ENCODE measurements at places on chromosomes 3 and 15. TPM values are rescaled to one million over a fixed set of nuclear protein-coding genes. Genes with fewer than 3 reads are reported as not detected.

HGD gene
- total RNA-seq, result 0.16 TPM

GRCh38 chr3:194383276-194383940 lies 13.9 kb upstream of the LRRC15 start:
- no peaks in the 10 kb centered on the region for H3K4me1 ChIP-seq
- peaks cover 3% of the 10 kb centered on the region for H3K27me3 ChIP-seq
- no peaks in the 10 kb centered on the region for H3K36me3 ChIP-seq
- no peak for DNase-seq

DNA sequence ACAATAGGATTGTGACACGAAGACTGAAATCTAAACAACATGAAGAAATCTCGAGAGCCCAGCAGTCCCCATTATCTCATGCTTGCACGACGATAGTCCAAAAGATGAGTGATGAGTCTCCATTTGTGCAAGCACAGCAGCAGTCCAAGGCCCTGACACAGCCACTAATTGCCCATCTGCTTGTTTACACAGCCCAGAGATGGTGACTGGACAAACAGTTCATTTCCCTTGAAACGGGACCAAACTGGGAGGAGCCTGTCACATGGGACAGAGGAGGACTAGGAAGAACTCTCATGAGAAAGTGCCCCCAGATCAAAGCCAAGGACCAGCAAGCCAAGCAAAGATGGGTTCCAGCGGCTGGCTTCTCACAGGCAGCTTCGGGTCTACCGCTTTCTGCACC lies 121.0 kb downstream of the GREM1 start:
- H3K27ac ChIP-seq, result no peak overlapping the region
- H3K36me3 ChIP-seq, result no peaks in the 10 kb centered on the region
- no peaks in the 10 kb centered on the region for H3K4me1 ChIP-seq
- H3K27me3 ChIP-seq, result peaks cover 8% of the 10 kb centered on the region
- H3K4me3 ChIP-seq, result no peak overlapping the region

SAMD7 gene
- total RNA-seq, result not detected

- peak; percentile 48 for DNase-seq
- no peaks in the 10 kb centered on the region for H3K4me1 ChIP-seq
- H3K27ac ChIP-seq, result no peak overlapping the region
- H3K27me3 ChIP-seq, result peaks cover 23% of the 10 kb centered on the region
- no peaks in the 10 kb centered on the region for H3K36me3 ChIP-seq
These were observed 29.0 kb downstream of the CCDC33 start for GRCh38 chr15:74265046-74265639.

ADCY5 gene
- total RNA-seq, result not detected

THRB gene
- not detected for total RNA-seq

RSRC1 gene
- total RNA-seq, result 61.6 TPM

WDR48 gene
- total RNA-seq, result 33.3 TPM

DNA sequence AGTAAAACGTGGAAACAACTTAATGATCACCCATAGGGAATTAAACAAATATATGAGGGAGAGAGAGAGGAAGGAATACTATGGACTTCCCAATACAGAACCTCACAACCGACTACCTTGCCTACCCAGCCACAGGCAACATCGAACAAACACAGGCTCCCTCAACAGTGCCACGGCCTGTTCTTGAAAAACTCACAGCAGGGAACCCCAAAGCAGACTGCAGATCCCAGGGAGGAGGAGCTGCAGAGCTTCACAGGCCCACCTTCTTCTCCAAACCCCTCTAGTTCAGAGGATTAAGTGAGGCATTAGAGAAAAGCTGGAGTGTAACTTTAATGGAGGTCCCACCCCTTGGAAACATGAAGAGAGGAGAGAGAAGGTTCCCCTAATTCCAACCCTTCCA lies 110.2 kb downstream of the ST8SIA2 start:
- no peaks in the 10 kb centered on the region for H3K36me3 ChIP-seq
- no peak overlapping the region for H3K4me3 ChIP-seq
- peaks cover 7% of the 10 kb centered on the region for H3K4me1 ChIP-seq
- DNase-seq, result no peak
- H3K27me3 ChIP-seq, result peaks cover 5% of the 10 kb centered on the region
- H3K27ac ChIP-seq, result no peak overlapping the region

LNP1 gene
- total RNA-seq, result 1.7 TPM

DNA sequence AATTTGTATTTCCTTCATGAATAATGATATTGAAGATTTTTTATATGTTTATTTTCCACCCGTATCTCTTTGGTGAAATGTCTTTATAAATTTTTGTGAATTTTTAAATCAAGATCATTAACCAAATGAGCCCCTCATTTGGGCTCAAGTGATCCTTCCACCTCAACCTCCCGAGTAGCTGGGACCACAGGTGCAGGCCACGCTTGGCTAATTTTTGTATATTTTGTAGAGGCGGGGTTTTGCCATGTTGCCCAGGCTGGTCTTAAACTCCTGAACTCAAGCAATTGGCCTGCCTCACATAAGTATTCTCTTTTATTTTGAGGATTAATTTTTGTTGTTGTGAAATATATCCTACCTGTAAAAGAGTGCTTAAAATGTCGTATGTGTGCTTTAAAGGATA lies 4.9 kb downstream of the BBS4 start:
- no peak overlapping the region for H3K4me3 ChIP-seq
- H3K4me1 ChIP-seq, result peaks cover 14% of the 10 kb centered on the region
- peaks cover 3% of the 10 kb centered on the region for H3K36me3 ChIP-seq
- no peak overlapping the region for H3K27ac ChIP-seq
- H3K27me3 ChIP-seq, result no peaks in the 10 kb centered on the region
- no peak for DNase-seq

- no peak overlapping the region for H3K4me3 ChIP-seq
- DNase-seq, result no peak
- H3K27me3 ChIP-seq, result no peaks in the 10 kb centered on the region
- H3K4me1 ChIP-seq, result peaks cover 11% of the 10 kb centered on the region
These were observed 11.9 kb upstream of the TMEM115 start for GRCh38 chr3:50371133-50371685.

KLHL40 gene
- not detected for total RNA-seq

DNA sequence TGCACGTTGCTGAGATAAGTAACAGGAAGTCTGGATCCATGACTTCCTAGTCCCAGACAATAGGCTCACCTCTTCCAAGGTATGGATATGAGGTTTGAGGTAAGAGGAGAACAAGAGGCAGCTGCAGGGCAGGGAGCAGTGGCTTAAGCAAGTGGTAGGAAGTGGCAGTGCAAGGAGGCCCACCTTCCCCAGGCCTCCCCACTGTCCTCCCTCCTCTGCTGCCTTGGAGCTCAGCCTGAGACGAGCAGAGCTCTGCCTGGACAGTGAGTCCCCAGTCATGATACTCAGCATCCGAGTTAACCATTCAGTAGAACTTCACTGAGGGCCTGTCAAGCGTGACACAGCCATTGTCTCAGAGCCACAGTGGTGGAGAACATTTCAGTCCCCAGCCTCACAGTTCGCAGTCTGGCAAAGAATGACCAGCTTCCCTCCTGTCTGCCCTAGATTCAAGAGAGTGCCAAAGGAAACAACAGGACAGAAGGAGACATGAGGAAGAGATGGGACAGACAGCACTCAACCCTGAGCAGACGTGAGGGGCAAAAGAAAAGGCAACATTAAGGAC lies 41.4 kb upstream of the BOC start:
- no peaks in the 10 kb centered on the region for H3K36me3 ChIP-seq
- peaks cover 9% of the 10 kb centered on the region for H3K4me1 ChIP-seq
- no peak overlapping the region for H3K4me3 ChIP-seq
- DNase-seq, result no peak
- H3K27ac ChIP-seq, result no peak overlapping the region

DNA sequence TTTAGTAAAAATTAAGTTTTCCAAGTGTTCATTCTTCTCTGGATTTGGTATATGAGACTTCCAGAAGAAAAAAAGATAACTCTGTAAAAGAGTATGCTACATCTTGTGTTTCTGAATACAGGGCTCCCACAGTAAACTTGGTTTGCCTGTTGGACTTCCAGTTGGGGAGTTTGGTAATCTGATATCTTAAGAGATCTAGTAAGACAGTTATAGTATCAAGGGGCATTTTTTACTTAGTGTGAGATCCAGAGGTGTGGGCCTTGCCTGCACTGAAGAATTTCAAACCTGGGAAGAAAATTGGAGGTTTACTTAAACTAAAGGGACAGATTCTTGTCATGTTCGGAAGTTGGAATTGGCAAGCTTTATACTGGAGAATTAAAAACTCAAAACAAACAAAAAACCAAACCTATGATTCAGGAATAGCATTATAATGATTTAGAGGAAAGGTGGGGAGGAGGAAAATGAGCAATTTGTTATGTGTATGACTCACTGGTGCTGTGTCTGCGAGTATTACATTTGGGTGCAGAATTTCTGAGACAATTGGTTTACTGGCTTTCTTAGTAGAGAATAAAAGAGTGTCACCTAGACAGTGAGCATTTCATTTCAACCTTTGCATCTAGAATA lies 58.9 kb upstream of the ULK4 start:
- H3K4me3 ChIP-seq, result peak overlapping the region; percentile 11
- H3K27ac ChIP-seq, result peak overlapping the region; percentile 53
- H3K27me3 ChIP-seq, result no peaks in the 10 kb centered on the region
- no peak for DNase-seq

DNA sequence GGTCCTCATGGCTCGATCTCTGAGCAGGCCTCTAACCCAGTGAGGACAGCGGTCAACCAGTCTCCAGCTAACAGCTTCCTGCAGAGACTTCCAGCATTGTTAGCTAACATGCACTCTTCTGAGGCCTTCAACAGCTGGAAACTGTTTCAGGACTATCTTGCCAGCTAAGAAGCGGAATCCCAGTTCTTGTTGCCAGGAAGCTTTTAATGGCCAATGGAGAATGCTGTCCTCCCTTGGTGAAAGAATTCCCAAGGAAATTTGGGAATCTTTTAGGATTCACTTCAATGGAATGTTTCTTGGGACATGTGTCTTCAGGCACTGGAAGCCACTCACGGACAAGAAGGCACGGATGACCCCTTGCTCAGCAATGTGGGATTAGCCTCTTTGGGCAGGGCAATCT lies 91.7 kb downstream of the CEMIP start:
- no peak for DNase-seq
- H3K4me1 ChIP-seq, result no peaks in the 10 kb centered on the region

- DNase-seq, result no peak
- peaks cover 44% of the 10 kb centered on the region for H3K4me1 ChIP-seq
- no peak overlapping the region for H3K27ac ChIP-seq
- no peaks in the 10 kb centered on the region for H3K27me3 ChIP-seq
These were observed 335.9 kb upstream of the ICE2 start for GRCh38 chr15:60814855-60815254.

DNA sequence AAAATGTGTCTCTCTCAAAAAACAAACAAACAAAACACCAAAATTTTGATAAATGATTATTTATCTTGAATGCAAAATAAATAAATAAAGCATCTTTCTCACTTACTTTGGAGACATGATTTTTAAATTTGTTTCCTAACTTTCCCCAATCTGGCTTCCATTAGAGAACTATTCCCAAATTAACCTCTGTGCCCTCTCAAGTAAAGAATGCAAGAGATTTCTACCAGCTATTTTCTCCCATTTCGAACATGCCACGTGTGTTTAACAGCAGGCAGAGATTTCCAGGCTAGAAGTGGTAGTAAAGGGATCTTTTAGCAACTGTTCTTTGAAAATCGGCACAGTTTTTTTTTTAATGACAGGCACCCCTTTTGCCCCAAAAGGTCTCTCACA lies 269.1 kb downstream of the SHQ1 start:
- H3K4me3 ChIP-seq, result no peak overlapping the region
- no peak overlapping the region for H3K27ac ChIP-seq
- no peaks in the 10 kb centered on the region for H3K27me3 ChIP-seq
- H3K36me3 ChIP-seq, result no peaks in the 10 kb centered on the region
- DNase-seq, result no peak
- H3K4me1 ChIP-seq, result no peaks in the 10 kb centered on the region

- peak overlapping the region; percentile 91 for H3K4me3 ChIP-seq
- H3K27me3 ChIP-seq, result no peaks in the 10 kb centered on the region
- H3K36me3 ChIP-seq, result peaks cover 29% of the 10 kb centered on the region
- peak overlapping the region; percentile 98 for H3K27ac ChIP-seq
- no peak for DNase-seq
- H3K4me1 ChIP-seq, result peaks cover 69% of the 10 kb centered on the region
These were observed 1.8 kb downstream of the PML start for GRCh38 chr15:73996267-73996666.

BCL2A1 gene
- total RNA-seq, result 82.2 TPM

DNA sequence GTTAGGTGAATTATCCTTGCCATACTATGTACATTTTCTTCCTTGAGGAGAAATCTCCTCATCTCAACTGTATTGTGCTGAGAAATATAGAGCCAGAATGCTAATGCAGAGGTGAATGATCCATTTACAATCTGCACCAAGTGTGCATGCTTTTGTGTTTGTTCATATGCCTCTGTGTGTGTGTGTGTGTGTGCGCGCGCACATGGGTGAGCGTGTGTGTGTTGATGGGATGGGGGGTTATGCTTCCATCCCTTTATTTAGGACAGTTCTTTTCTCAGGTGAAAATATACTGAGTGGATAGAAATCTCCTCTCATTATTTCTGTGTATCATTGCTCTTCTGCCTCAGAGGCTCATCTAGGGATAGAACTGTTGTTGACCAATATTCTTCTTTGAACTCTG lies 626.1 kb downstream of the MCTP2 start:
- DNase-seq, result no peak
- H3K4me3 ChIP-seq, result no peak overlapping the region
- no peaks in the 10 kb centered on the region for H3K4me1 ChIP-seq
- H3K36me3 ChIP-seq, result no peaks in the 10 kb centered on the region
- no peak overlapping the region for H3K27ac ChIP-seq
- H3K27me3 ChIP-seq, result peaks cover 2% of the 10 kb centered on the region

HRG gene
- total RNA-seq, result not detected

GRCh38 chr3:115397433-115397832 lies 225.9 kb upstream of the GAP43 start:
- DNase-seq, result no peak
- no peaks in the 10 kb centered on the region for H3K27me3 ChIP-seq
- no peak overlapping the region for H3K4me3 ChIP-seq

- no peaks in the 10 kb centered on the region for H3K4me1 ChIP-seq
- H3K27me3 ChIP-seq, result peaks cover 28% of the 10 kb centered on the region
- no peak for DNase-seq
- no peak overlapping the region for H3K4me3 ChIP-seq
- no peaks in the 10 kb centered on the region for H3K36me3 ChIP-seq
These were observed 21.2 kb downstream of the CFAP100 start for GRCh38 chr3:126415661-126416591.

DNA sequence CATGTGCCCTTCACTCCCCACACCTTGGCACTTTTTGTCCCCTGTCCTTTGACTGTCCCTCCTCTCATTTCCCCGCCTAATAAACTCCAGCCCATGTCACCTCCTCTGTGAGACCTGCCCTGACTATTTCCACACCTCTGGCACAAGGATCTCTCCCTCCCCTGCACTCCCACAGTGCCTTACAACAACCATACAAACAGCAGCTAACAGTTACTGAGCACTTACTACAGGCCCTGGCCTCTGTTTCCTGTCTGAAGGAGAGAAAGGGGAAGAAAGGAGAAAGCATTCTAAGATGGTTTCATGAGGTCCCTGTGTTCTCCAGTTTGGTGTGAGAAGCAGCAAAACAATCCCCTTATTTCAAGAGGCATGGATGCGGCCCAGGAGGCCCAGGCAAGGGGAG lies 20.0 kb upstream of the TRH start:
- no peak overlapping the region for H3K27ac ChIP-seq
- DNase-seq, result no peak
- no peaks in the 10 kb centered on the region for H3K4me1 ChIP-seq
- H3K4me3 ChIP-seq, result no peak overlapping the region
- no peaks in the 10 kb centered on the region for H3K27me3 ChIP-seq

THSD4 gene
- not detected for total RNA-seq

GRCh38 chr15:33068511-33068990 lies 126.0 kb downstream of the FMN1 start:
- peaks cover 16% of the 10 kb centered on the region for H3K4me1 ChIP-seq
- H3K4me3 ChIP-seq, result no peak overlapping the region
- H3K36me3 ChIP-seq, result no peaks in the 10 kb centered on the region
- DNase-seq, result peak; percentile 7

All from activated CD4-positive, alpha-beta T cell treated with anti-CD3 and anti-CD28 coated beads for 36 hours (primary cell).